Endodermal cell (in vitro differentiated cells): ENCODE measurements at places on chromosomes 1 and 21. TPM values are rescaled to one million over a fixed set of nuclear protein-coding genes. Genes with fewer than 3 reads are reported as not detected.

GRCh38 chr1:50023292-50024159 is at the start of gene AGBL4:
AGBL4 (minus strand) TSS chr1:50023954.
- peak; percentile 77 for DNase-seq

DNA sequence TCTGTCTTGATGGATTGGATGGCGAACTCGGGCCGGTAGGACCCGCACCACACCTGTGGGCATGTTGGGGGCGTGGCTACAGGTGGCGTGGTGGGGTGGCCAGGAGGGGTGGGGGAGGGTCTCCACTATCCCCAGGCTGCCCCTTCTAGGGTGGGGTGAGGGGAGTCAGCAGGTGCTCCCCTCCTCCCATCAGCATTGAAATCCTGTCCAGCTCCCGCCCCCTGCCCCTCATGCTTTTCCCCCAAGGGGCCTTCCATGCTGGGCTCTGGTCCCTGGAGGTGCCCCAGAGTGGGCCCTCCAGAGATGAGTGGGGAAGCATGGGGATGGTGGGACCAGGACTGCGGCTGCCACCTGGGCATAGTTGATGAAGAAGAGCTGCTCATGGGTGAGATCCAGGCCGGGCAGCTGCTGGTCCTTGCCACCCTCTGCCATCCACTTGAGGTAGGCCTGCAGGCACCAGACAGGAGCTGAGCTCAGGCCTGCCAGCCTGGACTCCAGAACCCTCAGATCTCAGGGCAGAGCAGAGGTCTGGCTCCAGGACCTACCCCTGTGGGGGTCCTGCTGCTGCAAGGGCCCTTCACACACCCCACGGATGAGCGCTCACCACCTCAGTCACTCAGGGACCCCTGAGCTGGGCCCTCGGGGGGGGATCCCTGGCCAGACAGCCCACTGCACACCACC is 5.1 kb downstream of the PRXL2B start:
- no peak for DNase-seq

- peak; percentile 93 for DNase-seq
These were observed 5.3 kb downstream of the DSCAM start for GRCh38 chr21:40841524-40842196.

DNA sequence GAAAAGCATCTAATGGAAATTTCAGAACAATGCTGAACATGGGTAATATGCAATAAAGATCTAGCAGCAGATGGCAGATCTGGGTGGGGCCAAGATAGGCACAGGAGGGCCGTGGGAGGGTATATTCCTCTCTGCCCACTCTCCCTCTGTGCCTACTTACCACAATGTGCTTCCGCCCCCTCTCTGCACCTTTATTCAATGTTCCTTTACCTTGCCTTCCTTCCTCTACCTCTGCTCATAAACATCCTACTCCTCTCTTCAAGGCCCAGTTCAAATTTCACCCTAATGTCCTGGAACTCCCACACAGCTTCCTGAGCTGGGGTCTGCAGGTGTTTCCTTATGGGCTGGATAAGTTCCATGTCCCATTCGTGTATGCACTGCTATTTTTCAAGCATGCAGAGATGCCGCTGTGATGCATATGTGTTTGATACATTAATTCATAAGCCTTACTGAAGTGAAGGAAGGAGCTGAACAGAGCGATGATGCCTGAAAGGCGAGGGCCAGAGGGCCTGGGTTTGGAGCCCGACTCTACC is 65.6 kb upstream of the EDEM3 start:
- no peak for DNase-seq

DNA sequence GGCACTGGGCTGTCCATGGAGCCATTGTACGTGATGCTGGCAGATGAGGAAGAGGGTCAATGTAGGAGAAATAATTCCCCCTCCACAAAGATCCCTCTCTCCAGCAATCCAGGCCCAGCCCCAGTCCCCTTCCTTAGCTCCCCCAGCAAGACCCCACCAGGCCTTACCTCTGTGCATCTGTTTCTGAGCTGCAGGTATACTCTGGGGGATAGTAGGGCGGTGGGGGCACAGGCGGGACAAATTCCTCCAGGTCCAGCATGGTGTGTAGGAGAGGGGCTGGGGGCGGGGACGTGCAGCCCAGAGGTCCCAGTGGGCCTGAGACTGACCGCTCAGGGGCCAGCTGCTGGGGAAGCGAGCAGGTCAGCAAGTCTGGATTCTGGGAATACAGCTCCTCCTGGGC is 3.7 kb downstream of the ENTREP3 start:
- no peak for DNase-seq

DNA sequence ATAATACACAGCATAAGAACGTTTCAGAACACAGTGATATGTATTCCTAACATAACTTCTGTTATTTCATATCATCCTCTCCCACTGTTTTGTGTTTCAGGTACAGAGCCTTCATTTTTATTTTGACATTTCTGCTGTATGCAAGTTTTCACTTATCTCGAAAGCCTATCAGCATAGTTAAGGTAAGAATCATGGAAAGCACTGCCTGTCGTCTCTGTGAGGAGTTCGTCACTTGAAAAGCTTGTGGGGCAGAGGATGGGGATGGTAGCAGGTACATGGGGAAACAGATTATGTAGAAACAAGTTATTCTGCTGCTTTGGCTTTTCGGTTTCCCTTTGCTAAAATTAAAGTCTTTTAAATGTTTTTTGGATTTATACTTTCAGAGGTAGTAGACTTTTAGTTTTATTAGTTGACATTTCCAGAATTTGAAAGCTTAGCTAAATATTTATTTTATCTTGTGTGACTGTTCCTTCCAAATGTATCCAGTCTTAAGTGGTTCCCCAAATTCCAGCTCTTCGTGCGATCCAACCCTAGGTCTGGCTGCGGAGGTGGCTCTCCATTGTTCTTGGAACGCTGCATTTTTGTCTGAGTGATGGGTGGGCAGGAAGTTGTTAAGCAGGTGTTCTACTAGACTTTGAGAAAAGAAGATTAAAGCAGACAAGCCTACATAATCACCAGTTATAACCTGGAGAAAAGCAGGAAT is 12.2 kb downstream of the SLC37A1 start:
- DNase-seq: no peak

DNA sequence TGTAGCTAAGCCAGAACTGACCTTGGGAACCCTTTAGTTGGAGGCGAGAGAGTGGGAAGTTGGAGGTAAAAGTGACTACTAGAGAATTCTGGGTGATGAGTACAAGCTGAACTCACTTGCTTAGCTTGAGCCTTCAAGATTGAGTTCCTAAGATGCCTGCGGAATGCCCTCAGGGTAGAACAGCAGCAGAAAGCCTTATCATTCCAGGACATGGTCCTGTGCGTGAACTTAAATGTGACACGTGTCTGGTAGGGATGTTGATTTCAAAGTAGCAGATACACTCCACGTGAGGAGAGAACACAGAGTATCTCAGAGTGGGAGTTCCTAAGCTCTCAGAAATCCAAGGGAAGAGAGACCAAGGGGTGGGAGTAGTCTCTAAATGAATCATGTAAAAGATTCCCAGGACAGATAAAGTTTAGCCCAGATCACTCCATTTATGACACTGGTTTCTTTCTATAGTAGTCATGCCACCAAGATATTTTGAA is 60.1 kb downstream of the KCNK1 start:
- no peak for DNase-seq

Gene DYNLT5
- 1.8 to 8.3 TPM (median 6.6 TPM) in 3 replicates for total RNA-seq

Gene MR1
- 0.22 and 0.27 TPM in 2 replicates for total RNA-seq

Gene ACP6
- total RNA-seq: 12.9 and 15.2 TPM in 2 replicates
